ENCODE measurements at places on chromosomes 7 and 10.

- peak; percentile 84 for DNase-seq
Observed at GRCh38 chr7:121505021-121505420, 108.9 kb upstream of the FAM3C start.

GRCh38 chr7:143358626-143359025 lies 3.9 kb downstream of the FAM131B start:
- DNase-seq, result peak; percentile 35

DNA sequence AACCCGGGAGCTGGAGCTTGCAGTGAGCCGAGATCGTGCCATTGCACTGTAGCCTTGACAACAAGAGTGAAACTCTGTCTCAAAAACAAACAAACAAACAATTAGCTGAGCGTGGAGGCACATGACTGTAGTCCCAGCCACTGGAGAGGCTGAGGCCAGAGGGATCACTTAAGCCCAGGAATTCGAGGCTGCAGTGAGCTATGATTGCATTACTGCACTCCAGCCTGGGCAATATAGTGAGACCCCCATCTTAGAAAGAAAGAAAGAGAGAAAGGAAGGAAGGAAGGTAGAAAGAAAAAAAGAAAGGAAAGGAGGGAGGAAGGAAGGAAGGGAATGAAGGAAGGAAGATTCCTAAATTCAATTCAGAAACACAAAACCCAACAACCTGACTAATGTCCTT lies 141.3 kb upstream of the TNRC18 start:
- peak; percentile 87 for DNase-seq

GRCh38 chr7:18803923-18804322 lies 308.4 kb downstream of the HDAC9 start:
- DNase-seq, result no peak

- DNase-seq, result no peak
Observed at GRCh38 chr10:12431151-12432101, 82.1 kb downstream of the CAMK1D start.

DNA sequence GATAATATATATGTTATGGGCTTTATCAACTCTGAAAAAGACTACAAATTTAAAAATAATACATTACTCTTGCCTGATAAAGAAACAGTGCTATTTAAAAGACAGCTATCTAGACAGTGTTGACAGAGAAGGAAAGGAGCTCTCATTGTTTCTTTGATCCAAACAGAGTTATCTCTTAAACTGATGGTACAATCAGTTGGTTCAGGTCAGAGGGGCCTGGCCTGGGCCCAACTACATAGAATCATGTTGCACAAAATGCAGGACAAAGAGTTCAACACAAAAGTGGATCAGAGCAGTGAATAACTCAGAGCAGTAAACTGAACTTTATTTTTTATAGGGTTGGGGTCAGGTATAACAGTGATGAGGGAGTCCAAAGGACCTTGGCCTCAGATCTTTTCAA lies 33.8 kb upstream of the SEMA3D start:
- no peak for DNase-seq
